A549 treated with Mapracorat at 1 μM for 4 hours (cell line): ENCODE measurements at places on chromosomes 3 and 15. TPM values are rescaled to one million over a fixed set of nuclear protein-coding genes. Genes with fewer than 3 reads are reported as not detected.

POLQ gene
- 5.7 to 7.2 TPM (median 6.4 TPM) in 5 replicates for total RNA-seq

GOLGA6L2 gene
- not detected in 5 replicates for total RNA-seq

KCNAB1 gene
- total RNA-seq = not detected in 5 replicates

LCTL gene
- not detected in 5 replicates for total RNA-seq

LRRC28 gene
- total RNA-seq = 13.6 to 17.1 TPM (median 15.0 TPM) in 5 replicates

MRAS gene
- total RNA-seq = 7.7 to 10.5 TPM (median 10.3 TPM) in 5 replicates

TGFBR2 gene
- 53.4 to 63.8 TPM (median 58.0 TPM) in 5 replicates for total RNA-seq

CDCP1 gene
- total RNA-seq = 7.7 to 9.6 TPM (median 8.3 TPM) in 5 replicates

ATP8B4 gene
- 0.57 to 1.7 TPM (median 0.90 TPM) in 5 replicates for total RNA-seq

CFAP100 gene
- total RNA-seq = not detected in 5 replicates

IL17RD gene
- total RNA-seq = 0.54 to 1.4 TPM (median 1.1 TPM) in 5 replicates

SLCO2A1 gene
- 0.02 to 0.44 TPM (median 0.15 TPM) in 5 replicates for total RNA-seq

GDPGP1 gene
- 3.4 to 4.9 TPM (median 4.3 TPM) in 5 replicates for total RNA-seq

SERINC4 gene
- 0.07 to 0.08 TPM in 2 of 5 replicates, not detected in the others for total RNA-seq

DUSP7 gene
- 19.2 to 22.2 TPM (median 21.6 TPM) in 5 replicates for total RNA-seq

VGLL3 gene
- 5.1 to 15.1 TPM (median 9.3 TPM) in 5 replicates for total RNA-seq

KLHL18 gene
- total RNA-seq = 16.1 to 22.0 TPM (median 20.3 TPM) in 5 replicates

TTLL13 gene
- total RNA-seq = 0.07 to 0.59 TPM (median 0.10 TPM) in 4 of 5 replicates, not detected in the other

ZNF385D gene
- total RNA-seq = 0.42 TPM in 1 of 5 replicates, not detected in the others

IGDCC3 gene
- 0.09 to 0.19 TPM (median 0.12 TPM) in 5 replicates for total RNA-seq

IGSF11 gene
- total RNA-seq = 2.7 to 4.7 TPM (median 4.3 TPM) in 5 replicates

SRGAP3 gene
- 0.67 to 1.4 TPM (median 0.82 TPM) in 5 replicates for total RNA-seq

MAP6D1 gene
- 3.6 to 7.8 TPM (median 7.2 TPM) in 5 replicates for total RNA-seq

TNFAIP8L3 gene
- total RNA-seq = 23.0 to 30.6 TPM (median 25.9 TPM) in 5 replicates

CCDC54 gene
- not detected in 5 replicates for total RNA-seq

TLR9 gene
- 0.07 TPM in 1 of 5 replicates, not detected in the others for total RNA-seq

COL8A1 gene
- total RNA-seq = not detected in 5 replicates

NTRK3 gene
- total RNA-seq = 14.9 to 26.3 TPM (median 24.5 TPM) in 5 replicates
